Esophagus squamous epithelium (tissue), 5 donors: ENCODE measurements at places on chromosomes 6 and 20. TPM values are rescaled to one million over a fixed set of nuclear protein-coding genes. Genes with fewer than 3 reads are reported as not detected.

DNA sequence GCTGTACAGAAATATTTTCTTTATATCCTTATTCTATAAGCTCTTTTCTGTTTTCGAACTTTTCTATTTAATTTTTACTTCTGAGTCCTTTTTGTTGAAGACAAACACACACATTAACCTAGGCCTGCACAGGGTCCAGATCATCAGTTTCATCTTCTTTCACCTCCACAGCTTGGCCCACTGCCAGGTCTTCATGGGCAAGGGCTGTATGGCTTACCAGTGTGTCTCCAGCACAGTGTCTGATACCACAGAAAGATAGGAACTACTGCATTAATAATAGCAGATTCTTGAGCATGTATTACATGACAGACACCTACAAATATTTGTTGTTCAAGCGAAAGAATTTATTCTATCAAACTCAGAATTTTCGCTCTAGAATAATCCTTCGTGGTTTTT is 24.4 kb downstream of the QKI start:
- no peaks in the 10 kb centered on the region for H3K27me3 ChIP-seq
- H3K36me3 ChIP-seq: no peaks in the 10 kb centered on the region
- H3K4me1 ChIP-seq: peaks cover 94% of the 10 kb centered on the region
- DNase-seq: no peak

GRCh38 chr20:50855498-50856474 is 60.9 kb downstream of the BCAS4 start:
- no peak for DNase-seq
- H3K4me1 ChIP-seq: peaks cover 31% of the 10 kb centered on the region
- no peaks in the 10 kb centered on the region for H3K27me3 ChIP-seq
- no peak overlapping the region for H3K4me3 ChIP-seq
- H3K27ac ChIP-seq: peak overlapping the region; percentile 1

The IGF2R gene
- total RNA-seq: 51.9 TPM

GRCh38 chr6:137661601-137662000 is 167.4 kb upstream of the OLIG3 start:
- DNase-seq: no peak
- H3K27ac ChIP-seq: no peak overlapping the region
- no peaks in the 10 kb centered on the region for H3K4me1 ChIP-seq

GRCh38 chr6:32974541-32975308 is 6.3 kb downstream of the BRD2 start:
- H3K4me1 ChIP-seq: peaks cover 33% of the 10 kb centered on the region
- H3K27me3 ChIP-seq: no peaks in the 10 kb centered on the region
- H3K4me3 ChIP-seq: peak overlapping the region; percentile 71
- DNase-seq: no peak
- peak overlapping the region; percentile 100 for H3K27ac ChIP-seq
- peaks cover 48% of the 10 kb centered on the region for H3K36me3 ChIP-seq

GRCh38 chr20:51531141-51531710 is 11.3 kb downstream of the NFATC2 start:
- no peak overlapping the region for H3K4me3 ChIP-seq
- H3K27me3 ChIP-seq: no peaks in the 10 kb centered on the region
- peak overlapping the region; percentile 5 for H3K27ac ChIP-seq
- H3K4me1 ChIP-seq: peaks cover 8% of the 10 kb centered on the region
- H3K36me3 ChIP-seq: no peaks in the 10 kb centered on the region

DNA sequence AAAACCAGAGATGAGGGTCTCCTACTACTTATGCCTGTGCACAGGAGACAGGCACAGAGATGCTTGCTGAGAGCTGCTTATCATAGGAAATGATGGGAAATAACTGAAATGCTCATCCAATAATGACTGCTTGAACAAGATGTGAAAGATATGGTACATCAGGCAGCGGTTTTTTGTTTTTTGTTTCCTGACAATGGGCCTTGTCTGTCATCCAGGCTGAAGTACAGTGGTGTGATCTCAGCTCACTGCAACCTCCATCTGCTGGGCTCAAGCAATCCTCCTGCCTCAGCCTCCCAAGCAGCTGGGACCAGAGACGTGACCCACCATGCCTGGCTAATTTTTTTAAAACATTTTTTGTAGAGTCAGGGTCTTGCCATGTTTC is 1.2 kb upstream of the RIPOR3 start:
- peaks cover 32% of the 10 kb centered on the region for H3K4me1 ChIP-seq
- H3K27me3 ChIP-seq: no peaks in the 10 kb centered on the region
- peak overlapping the region; percentile 66 for H3K27ac ChIP-seq
